Astrocyte of the hippocampus (primary cell): ENCODE measurements at places on chromosomes 7 and 10.

DNA sequence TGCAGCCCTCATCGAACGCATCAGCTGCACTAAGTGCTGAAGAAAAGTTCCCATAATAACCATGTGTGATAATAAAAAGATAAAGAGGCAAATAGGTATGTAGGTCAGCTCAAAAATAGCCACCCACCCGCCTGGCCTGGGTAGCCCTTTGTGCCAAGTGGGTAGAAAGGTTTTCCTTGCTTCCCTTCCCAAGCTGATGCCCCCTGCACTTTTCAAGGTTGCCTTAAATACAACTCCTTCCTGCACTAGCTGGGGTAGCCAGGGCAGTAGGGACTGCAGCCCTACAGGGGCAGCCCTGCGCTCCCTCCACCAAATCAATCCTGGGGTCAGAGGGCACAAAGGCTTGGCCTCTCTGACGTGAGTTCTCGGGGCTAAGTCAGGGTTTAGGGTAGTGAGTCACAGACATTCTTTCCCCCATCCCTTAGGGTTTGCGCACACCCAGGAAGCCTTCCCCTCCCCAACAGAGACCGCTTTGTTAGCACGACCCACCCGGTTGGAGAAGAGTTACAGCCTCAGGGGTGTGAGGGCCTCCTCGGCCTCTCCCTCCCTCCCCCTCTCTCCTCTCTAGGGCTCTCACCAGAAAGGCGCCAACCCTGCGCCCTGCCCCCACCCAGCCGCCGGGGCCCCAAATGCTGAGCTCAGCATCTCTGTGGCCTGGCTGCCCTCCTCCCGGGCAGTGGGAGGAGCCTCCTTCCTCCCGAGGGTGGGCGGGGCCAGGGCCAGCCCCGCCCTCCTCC lies 13.3 kb upstream of the DDIT4 start:
- peak; percentile 92 for DNase-seq

DNA sequence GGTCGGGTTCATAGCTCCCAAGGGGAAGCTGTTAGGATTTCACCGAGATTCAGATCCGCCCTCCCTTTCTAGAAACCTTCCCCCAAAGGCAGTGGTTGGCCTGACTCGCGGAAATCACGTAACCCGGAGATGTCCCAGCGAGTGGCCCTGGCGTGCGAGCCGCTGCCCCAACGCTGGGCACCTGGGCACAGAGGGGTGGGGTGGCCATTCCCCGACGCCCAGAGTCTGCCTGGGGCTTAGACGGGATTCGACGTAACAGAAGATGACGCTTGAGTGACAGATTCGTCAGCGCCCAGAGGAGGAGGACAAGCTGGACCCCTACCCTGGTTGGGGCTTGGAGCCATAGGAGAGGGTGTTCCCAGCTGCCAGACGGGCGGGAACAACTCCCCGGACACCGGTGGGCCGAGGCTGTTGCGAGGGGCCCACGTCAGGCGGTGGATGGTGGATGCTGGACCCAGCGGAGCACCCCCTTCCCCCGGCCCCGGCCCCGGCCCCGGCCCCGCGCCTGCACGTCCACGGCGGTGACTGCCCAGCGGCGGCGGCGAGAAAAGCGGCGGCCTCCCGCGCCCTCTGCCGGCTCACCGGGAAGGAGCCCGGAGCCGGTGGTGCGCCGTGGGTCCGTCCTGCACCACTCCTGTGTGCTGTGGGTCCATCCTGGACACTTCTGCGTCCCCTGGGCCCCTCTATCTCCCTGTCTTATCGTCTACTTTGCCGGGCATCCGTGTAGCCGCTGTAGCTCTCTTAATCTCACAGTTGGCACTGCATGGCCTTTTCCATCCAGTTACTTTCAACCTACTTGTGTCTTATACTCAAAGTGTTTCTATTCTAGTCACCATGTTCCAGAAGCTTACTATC lies 35.4 kb upstream of the KNDC1 start:
- peak; percentile 60 for DNase-seq

- DNase-seq = no peak
These were observed 86.4 kb downstream of the CDK6 start for GRCh38 chr7:92749832-92750446.

DNA sequence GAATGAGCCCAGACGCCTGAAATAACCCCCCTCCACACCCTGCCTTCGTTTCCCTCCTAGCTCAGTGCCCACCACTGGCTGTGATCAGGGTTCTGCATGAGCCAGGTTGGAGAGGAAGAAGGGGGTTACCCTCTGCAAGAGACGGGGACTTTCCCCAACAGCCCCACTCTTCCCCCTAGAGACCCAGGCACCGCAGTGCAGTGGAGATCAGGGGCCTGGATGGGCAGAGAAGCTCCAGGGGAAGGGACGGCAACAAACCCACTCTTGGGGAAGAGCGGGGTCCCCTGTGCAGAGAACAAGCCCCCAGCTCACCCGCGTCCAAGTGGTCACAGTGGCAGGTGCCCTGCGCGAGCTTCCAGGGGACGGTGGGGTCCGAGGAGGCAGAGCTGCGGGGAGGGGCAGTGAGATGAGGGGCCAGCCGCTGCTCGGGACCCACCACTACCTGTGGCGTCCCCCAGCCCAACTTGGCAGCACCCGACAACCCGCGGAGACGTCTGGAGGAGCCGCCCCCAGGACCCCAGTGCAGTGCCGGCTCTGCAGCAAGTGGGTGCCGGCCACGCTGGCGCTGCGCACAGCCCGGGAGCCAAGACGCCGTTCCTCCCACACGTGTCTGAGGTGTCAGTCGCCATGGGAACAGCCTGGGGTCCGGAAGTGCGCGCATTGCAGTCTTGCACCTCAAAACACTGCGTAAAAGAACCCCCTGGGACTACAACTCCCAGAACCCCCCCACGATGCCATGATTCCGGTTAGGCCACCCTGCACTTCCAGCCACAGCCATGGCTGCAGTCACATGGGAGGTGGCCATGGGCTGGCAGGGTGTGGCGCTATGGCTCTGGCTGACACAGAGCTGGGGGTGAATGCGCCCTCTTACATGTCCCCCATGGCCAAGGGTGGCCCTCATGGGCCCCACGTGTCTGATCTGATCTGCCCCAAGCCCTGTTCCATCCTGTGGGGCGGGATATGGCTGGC lies 45.8 kb upstream of the WIPI2 start:
- no peak for DNase-seq

GRCh38 chr7:45682836-45683555 lies 108.8 kb downstream of the ADCY1 start:
- DNase-seq = no peak

DNA sequence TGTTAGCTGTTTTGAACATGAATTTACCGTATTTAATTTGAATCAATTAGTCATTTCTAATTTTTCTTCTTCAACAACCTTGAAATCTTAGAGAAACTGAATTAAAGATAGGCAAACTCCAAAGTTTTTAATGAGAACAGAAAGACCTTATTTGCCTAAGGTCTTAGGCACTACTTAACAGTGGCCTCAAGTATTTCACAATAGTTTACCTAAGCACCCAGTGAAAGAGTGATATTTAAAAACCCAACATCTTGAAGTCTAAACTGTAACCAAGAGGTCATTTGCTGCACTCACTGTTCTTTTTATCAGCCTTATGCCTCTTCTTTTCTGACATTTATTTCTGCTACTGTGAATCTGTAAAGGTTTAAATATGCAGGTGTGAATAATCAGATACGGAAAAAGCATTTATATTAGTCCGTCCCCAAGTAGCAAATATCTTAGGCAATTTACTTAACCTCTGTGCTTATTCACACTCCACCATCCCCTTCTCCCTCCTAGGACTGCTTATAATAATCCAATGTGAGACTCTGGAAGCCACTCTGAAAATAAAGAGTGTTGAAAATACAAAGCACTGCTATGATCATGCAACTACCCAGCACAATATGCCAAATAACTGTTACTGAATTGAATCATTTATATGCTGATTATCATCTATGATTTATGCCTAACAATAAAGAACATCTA lies 105.7 kb downstream of the ELAPOR2 start:
- DNase-seq = no peak

GRCh38 chr10:110553905-110554304 lies 13.6 kb upstream of the SMC3 start:
- DNase-seq = peak; percentile 56

- DNase-seq = no peak
These were observed 50.6 kb downstream of the NPY start for GRCh38 chr7:24334627-24335026.

DNA sequence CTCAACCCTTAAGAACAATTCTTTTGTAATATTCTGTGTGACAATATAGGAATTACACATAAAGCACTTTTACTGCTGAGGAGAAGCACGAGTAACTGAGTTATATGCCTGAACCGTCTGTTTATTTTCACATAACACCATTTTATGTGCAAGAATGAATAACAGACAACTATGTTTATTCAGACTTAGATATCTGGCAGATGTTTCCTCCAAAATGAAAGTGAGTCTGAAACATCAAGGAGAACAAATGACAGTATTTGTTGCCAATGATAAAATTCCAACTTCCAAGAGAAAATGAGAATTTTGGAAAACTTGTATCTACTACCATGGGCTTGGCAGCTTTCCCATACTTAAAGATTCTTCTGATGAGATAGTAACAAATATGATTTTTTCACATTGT lies 51.4 kb downstream of the DNMBP start:
- no peak for DNase-seq

DNA sequence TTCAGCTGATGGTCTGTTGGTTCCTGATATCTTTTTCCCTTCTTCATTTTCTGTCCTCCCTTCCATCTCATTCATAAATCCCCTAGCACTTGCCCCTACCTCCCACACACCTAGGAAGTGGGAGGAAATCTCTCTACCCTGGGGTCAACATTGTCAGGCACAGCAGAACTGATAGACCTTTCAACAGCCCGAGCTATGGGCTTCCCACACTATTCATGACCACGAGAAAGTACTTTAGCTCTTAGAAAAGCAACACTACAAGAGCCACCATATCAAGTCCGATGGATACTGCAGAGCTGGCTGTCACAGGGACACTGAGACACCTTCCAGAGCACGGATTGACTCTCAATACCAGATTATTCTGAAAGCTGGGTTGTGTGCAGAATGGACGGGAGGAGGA lies 180.6 kb upstream of the NEBL start:
- DNase-seq = no peak

GRCh38 chr10:124966008-124966407 lies 24.1 kb downstream of the ZRANB1 start:
- no peak for DNase-seq

DNA sequence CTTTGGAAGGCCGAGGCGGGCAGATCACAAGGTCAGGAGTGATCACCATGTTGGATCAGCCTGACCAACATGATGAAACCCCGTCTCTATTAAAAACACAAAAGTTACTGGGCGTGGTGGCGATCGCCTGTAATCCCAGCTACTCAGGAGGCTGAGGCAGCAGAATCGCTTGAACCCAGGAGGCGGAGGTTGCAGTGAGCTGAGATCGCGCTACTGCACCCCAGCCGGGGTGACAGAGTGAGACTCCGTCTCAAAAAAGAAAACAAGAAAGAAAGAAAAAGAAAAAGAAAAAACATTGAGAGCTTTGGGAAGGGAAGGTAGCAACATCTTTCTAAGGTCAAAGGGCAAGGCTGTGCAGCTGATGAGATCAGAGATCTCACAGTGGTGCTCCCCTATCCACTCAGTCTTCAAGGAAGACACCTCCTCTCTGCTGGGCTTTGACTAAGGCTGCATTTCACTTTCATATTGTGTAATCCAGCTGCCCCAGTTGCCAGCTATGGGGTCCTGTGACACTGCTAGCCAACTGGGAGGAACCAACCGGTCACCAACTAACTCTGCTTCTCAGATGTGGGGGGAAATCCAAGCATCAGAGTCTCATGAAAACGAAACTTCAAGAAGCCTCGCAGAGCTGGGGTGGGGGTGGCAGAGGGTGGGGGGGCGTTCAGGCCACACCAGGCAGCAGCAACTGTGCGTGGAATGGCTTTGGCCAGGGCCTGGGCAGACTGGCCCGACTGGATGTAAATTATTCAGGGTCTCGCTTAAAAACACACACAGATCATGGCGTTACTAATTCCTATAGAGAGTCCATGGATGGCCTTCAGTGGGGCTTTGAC lies 1.5 kb downstream of the IL15RA start:
- no peak for DNase-seq

GRCh38 chr7:102111061-102112041 lies 175.3 kb upstream of the SH2B2 start:
- peak; percentile 47 for DNase-seq

GRCh38 chr7:26659121-26659520 lies 205.3 kb downstream of the SKAP2 start:
- DNase-seq = no peak

- DNase-seq = no peak
These were observed 800 bp downstream of the MINDY3 start for GRCh38 chr10:15859509-15859905.

GRCh38 chr10:98332623-98333269 lies 64.8 kb upstream of the LOXL4 start:
- no peak for DNase-seq

DNA sequence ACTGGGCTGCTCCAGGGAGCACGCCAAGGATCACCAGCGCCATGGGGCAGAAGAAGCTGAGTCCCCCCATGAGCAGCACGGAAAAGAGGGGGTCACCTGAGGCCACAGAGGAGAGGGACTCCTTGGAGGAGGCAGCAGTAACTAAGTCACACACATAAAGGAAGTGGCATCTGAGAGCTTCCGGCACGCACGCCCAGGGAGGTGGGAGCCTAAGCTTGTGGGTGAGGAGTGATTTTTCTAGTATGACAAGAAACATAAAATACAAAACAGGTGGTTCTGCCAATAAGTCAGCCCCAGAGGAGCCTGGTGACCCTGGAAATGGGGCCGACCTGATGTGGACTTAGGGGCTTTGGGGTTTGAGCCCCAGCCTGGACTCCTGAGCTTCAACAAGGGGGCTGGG lies 60.8 kb downstream of the CARD11 start:
- no peak for DNase-seq

- DNase-seq = no peak
These were observed 243.4 kb upstream of the PPP2R2D start for GRCh38 chr10:131657318-131657984.

DNA sequence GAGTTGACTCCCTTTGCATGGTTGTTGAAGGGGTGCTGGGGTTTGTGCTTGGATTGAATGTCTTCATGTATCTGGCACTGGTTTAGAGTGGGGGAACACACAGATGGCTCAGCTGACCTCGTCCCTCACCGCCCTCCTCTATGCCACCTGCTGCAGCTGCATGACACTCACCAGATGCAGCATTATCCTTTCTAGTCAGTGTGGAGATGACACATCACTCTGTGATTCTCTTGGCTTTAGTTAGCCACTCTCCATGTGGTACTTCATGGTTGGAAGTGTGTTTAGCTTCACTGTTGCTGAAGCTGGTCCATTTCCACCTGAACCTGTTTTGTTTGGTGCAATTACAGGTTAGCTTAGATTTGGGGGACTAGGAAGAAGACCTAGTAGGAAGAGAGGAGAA lies 56.3 kb upstream of the BMPER start:
- DNase-seq = no peak
